BE2C (cell line): ENCODE measurements at places on chromosomes 1 and 21.

GRCh38 chr1:206752481-206752880 is 18.1 kb upstream of the IL19 start:
- no peak for DNase-seq

DNA sequence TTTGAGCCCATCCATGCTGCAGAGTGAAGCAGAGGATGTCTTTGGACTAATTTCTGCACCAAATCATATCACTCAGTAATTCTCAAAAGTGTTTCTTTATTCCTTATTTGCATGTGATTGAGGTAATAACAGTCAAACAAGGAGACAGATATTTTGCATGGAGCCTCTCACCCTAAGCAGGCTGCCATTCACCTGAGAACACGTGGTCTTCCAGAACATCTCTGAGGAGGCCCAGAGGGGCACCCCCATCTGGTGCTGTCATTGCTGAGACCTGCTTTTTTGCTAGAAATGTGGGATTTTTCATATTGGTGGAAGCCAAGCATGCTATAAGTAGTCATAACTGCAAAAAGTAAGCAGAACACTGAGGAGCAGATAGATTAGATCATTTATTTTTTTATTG is 7.7 kb downstream of the SLC37A1 start:
- no peak for DNase-seq

- DNase-seq: peak; percentile 52
Observed at GRCh38 chr1:110190282-110190929, 19.7 kb upstream of the KCNC4 start.

DNA sequence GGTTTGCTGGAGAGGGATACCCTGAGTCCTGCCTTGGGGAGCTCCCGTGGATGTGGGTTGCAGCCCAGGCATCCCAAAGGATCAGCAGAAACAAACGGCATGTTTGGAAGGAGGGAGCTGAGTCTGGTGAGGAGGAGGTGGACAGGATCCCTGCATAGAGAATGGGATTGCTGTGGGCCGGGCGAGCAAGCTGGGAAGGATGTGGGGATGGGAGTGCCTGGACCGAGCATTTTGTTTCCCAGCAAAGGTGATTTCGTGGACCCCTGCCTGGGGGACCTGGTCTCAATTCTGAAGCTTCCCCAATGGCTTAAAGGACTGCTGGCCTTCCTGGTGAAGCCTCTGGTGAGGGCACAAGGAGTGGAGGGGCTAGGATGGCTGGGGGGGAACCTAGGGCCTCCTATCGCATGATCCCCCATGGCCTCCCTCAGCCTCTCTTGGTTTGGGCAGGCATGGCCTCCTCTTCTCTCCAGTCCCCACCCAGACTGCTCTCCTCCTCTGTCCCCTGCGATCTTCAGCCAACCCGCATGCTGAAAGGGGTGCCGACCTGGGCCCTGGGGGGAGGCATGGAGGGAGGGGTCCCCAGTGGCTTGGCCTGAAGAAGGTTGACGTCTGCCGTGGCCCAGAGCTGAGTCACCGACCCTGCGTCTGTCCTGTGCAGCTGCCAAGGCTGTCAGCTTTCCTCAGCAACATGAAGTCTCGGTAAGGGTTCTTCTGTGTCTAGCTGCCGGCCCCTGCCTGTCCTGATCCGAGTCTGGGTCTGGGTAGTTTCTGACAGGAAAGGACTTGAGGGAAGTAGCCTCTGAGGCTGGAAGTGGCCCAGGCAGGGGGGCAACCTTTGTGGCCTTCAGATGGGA is 16.3 kb downstream of the FAAH start:
- no peak for DNase-seq

DNA sequence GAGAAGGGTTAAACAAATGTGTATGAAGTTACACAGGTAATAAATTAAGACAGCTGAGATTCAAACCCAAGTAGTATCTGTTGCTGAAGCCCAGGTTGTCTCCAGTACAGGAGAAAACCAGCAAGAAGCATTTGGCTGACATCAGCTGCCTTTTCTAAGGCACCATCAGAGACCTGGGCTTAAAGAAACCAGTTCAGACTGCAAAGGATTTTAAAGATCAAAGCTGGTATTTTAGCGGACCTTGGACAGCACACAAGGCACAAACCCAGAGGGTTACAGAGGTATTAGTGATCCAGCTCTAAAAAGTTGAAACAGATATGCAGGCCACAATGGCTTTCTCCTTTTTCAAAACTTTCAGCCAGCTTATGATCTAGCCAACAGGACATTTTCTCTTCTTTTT is 23.4 kb downstream of the BEND5 start:
- no peak for DNase-seq

GRCh38 chr1:107474877-107475612 is 334.2 kb downstream of the NTNG1 start:
- no peak for DNase-seq

DNA sequence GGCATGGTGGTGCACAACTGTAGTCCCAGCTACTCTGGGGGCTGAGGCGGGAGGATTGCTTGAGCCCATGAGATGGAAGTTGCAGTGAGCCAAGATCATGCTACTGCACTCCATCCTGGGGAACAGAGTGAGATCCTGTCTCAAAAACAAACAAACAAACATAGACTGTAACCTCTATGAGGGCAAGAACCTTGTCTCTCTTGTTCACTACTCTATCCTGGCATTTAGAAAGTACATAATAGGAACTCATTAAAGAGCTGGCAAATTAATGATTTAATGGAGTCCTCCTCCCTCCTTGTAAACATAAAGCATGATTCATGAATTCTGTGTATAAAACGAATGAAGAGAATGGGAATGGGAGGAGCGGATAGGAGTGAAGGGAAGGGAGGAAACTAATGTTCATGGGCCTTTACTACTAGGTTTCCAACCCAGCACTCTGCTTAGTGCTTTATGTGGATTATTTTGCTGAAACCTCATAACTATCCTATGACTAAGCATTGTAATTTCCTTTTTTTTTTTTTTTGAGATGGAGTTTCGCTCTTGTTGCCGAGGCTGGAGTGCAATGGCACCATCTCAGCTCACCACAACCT is 8.6 kb downstream of the LMOD1 start:
- DNase-seq: no peak

DNA sequence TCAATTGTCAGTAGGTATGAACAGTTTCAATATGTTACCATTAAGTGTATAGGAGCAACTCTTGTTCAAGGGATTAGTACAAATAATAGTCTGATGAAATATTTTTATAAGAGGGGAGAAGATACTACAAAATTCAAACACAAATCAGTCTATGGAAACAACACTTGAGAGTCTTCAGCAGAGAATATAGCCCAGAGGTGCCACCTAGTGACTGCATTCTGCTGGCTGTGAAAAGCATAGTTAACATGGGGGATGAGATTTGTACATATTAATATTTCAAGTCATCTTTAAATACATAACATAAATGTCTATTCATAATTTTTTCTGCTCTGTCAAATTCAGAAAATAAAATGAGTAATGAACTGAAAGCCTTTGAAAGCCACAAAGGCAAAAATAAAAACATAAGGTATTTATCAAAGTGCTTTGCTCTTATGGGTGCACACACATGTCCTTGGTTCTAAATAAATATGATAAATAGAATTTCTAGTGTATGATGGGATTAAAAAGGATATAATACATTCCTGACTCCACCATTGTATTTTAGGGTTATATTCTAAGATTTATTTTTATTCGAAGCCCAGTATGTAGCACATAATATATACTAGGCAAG is 440.9 kb upstream of the ZRANB2 start:
- peak; percentile 11 for DNase-seq

- no peak for DNase-seq
Observed at GRCh38 chr1:172277989-172278388, 142.5 kb upstream of the C1orf105 start.
